Hippocampal formation (tissue), 2 donors: ENCODE measurements at places on chromosomes 3 and 15.

DNA sequence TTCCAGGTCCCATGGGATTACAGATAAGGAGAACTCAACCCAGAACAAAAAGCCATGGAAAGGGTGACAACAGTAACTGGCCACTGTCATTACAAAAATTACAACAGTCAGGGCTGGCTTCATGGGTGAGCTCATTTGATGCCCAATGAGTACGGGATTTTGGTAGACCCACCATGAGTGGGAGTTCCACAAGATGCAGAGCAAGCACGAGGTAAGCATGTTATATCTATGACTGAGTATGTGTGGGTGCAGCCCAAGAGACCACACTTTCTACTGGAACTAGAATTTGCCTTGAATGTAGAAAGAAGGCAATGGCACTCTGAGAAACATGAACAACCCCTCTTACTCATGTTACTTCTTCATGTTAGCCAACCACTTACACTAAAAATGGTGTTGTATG is 83.3 kb downstream of the IGF2BP2 start:
- DNase-seq: no peak

DNA sequence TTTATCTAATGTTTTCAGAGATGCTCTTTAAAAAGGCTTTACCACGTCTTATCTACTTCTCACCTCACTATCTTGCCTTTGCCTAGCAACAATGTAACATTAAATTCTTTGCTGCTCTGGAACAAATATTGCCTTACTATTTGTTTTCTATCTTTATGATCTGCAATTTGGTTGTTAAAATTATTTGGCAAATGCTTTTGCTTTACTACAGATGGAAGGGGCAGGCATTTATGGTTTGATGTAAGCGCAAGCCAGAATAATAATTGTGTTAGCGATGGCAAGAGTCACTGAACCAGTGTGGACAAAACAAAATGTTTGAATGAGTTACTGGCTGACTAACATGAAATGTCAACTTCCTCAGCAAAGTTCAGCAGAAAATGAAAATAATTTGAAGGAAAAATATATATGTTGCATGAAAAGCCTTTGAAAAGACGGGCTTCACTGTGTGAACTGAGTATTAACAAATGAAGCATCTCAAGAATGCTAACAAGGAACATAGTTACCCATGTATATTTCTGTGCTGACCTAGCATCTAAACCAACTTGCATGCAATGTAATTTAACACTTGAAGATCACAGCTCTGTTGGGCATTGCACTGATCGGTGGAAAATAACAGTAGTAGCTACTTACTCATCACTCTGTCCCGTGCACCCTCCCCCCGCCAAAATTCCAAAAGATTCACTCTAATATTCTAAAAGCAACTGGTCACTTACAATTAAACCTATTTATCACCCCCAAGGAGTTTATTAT is 454.0 kb upstream of the ARHGEF26 start:
- no peak for DNase-seq

GRCh38 chr3:77160931-77161497 is 121.1 kb downstream of the ROBO2 start:
- no peak for DNase-seq

- DNase-seq: no peak
Measured at GRCh38 chr3:69005791-69006482, 7.5 kb downstream of the EOGT start.

- DNase-seq: peak; percentile 85
Measured at GRCh38 chr3:188947401-188948280, 224.1 kb upstream of the TPRG1 start.

DNA sequence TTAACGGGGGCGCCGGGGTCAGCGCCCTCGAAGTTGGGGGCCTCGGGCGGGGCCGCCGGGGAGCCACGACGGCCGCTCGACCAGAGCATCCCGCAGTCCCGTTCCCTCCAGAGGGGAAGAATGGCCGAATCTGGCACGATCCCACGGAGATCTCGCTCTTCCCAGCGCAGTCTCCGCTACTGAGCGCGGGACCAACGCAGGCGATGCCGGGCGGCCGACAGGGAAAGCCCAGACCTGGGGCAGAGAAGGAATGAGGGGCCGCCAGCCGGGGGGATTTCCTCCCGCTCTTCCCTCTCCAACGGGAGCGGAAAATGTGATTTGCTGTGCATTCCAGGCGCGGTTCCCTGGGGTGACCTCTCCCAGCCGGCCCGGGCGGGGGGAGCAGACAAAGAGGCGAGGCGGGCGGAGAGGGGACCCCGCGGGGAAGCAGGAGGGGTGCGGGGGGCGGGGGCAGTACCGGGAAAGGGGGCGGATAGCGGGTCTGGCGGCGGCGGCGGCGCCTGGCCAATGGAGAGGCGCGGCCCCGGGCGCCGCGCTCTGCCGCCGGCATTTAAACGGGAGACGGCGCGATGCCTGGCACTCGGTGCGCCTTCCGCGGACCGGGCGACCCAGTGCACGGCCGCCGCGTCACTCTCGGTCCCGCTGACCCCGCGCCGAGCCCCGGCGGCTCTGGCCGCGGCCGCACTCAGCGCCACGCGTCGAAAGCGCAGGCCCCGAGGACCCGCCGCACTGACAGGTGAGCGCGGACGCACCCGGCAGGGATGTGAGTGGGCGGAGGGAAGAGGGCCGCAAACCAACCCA is at the start of gene GREM1:
TSS of gene GREM1 (plus strand) at position 579 of the 801 bp plus-strand sequence. CDS start 12,687 bp downstream, outside the sequence.
- peak; percentile 49 for DNase-seq

DNA sequence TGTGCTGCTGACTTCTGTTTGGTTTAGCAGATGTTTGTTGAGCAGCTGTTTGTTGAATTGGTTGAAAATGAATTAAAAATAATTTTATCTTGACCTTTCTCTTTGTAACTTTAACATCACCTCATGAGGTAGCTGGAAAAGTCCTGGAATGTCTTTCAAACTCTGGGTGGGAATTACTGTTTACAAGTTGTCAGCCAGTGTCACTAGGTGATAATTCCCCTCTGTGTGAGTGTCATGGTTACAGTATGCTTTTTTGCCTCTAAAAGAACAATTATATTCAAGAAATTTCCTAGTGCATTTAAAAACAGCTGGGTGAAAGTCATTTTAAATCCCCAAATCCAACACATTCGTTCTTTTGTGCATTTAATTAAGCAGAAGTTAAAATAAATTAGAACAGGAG is 113.2 kb downstream of the PTPRG start:
- DNase-seq: no peak

DNA sequence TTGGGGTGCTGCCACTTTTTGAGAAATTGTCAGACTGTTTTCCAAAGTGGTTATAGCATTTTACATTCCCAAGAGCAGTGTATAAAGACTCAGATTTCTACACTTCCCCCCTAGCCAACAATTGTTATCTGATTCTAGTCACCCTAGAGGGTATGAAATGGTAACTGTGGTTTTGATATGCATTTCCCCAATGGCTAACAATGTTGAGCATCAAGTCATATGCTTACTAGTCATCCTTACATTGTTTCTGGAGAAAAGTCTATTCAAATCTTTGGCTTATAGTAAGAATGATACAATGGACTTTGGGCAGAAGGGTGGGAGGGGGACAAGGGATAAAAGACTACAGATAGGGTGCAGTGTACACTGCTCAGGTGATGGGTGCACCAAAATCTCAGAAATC is 73.3 kb downstream of the CSNK1G1 start:
- no peak for DNase-seq

- DNase-seq: no peak
Measured at GRCh38 chr15:91624353-91624968, 229.0 kb upstream of the SLCO3A1 start.

DNA sequence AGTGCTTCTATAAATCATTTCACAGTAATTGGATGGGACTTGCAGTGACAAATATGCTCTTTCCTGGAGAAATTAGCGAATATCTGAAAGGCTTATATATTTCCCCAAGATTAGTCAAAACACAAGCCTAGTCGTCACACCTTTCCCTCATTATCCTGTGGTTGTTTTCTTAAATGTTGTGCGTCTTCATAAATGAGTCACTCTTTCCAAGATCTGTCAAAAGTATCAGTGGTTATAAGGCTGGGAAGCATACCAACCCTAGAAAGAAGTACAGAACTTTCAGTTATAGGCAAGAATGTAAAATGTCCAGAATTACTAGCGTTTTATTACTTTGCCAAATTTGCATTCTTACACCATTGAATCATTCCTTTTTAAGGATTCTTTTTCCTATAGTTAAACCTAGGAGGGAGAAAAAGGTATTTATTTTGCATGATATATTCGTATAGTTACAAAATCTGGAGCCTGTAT is 33.6 kb downstream of the TMEM212 start:
- DNase-seq: no peak

DNA sequence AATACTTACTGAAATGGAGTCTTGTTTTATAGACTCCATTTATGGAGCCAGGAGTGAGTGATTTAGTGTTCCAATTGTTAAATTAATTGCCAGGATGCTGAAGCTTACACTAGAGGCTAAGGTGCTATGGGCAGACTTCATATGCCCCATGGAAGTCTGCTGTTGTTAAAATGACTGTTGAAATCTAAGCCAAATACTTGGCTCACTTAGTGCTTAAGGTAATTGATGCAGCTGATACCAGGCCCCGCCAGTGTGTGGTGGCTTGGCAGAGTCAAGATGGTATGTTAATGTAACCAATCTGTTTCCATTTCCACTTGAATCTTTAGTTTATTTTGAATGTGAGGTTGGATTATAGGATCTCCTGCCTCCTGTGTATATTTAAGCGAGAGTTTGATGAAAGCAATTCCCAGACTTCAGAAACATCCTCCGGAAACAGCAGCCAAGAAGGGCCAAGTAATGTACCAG is 187.1 kb downstream of the ITPR1 start:
- DNase-seq: no peak

DNA sequence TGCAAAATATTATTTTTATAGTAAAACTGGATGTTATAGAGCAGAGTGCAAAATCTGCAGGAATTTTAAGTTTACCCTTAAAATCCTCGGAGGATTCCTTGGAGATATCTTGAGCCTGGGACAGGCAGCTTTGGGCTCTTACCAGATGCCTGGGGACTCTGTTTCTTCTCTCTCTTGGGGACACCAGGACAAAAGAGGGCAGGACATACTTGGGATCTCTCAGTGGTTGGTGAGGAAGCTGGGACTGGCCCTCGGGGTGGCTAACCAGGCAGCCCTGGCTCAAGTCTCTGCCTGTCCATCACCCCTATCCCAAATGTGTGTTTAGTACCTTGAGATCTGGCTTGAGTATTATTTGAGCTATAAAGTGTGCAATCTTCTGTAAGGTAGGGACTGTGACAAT is 38.6 kb downstream of the TKT start:
- DNase-seq: no peak

DNA sequence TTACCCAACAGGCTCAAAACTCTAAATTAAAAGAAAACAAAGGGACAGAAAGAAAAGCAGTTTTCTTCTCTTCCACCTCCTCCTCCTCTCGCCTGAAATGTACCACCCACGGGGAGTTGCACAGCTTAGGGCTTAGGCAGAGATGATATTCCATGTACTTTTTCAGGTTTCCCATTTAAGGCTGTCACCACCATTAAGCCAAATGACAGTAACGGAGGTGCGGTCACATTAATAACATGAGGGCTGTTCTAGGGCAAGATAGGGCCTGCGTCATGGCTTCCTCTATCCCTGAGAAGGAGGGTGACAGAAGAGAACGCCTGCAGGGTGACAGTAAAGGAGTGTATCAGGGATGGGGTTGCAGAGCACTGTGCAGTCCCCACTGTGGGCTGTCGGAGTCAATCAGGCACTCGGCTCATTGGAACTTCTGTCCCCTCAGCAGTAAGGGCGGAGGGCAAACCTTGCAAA is 51.7 kb upstream of the TJP1 start:
- DNase-seq: no peak

- DNase-seq: no peak
Measured at GRCh38 chr3:21484828-21485144, 266.2 kb downstream of the ZNF385D start.

GRCh38 chr15:57310876-57311275 is 65.4 kb upstream of the CGNL1 start:
- DNase-seq: no peak

- DNase-seq: no peak
Measured at GRCh38 chr3:14517601-14518431, 22.3 kb downstream of the GRIP2 start.

DNA sequence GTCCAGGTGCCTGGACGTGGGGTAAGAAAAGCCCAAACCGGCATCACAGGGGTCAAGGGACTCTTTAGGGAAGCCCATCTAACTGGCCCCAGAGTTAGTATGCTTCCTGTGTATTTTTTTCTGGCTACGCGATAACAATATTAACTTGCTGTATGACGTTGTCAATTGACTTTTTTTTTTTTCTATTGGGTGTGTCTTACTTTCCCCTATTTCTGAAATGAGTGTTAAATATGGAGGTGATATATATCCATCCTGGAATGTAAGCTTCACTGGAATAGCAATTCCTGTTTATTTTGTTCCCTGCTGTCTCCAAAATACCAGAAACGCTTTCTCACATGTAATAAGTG is 598 bp upstream of the GMNC start:
- DNase-seq: no peak

DNA sequence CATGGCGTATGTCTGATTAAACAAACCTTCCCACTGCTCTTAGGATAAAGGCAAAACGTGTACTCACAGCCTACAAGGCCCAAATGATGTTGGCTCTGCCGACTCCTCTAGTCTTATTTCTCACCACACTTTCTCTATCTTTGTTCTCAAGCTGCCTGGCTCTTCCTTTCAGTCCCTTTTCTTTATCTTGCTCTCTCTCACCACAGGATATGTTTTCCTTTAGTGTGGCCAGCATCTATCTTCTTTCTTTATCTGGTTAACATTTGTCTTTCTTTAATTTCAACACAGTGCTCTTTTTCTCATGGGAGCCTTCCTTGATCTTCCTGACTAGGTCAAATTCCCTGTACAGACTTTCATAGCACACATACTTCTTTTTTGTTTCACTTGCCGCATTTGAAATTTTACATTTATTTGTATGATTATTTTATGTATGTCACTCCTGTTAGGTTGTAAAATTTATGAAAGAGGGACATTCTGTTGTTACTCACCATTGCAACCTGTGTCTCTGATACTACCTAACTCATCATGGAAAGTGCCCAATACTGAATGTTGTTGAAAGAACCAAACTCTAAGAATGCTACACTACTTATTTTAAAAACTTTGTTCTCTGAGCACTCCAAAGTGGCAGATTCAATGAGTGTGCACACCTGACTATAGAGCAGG is 328.9 kb upstream of the CBLB start:
- DNase-seq: no peak

DNA sequence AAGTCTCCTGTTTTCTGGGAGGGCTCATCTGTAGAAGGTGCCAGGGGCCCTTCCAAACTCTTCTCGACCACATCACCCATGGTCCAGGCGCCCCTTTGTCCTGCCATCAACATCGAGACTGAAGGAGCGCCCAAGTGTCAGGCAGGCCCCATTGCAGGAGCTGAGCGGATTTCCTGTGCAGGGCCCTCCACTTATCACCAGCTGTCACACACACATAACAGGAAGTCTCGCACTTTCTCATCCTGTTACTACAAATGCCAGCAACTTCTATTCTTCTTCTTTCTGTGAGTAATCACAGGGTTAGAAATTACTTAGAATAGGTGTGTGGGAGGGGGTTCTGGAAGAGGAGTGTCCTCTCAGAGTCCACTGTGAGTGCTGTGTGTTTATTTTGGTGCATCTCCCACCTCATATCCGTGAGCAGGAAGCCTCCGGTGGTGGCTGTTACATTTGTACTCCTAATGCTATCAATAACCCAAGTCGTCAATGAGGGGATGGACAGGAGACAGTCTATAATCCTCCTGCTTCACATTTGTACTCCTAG is at the start of gene KLHL6:
TSS of gene KLHL6 (minus strand) at position 166 of the 541 bp plus-strand sequence. CDS start at position 113, 53 bp downstream.
- no peak for DNase-seq
